ENCODE measurements at places on chromosomes 1 and 21.

GRCh38 chr21:32279377-32279680 is 480 bp upstream of the MIS18A start:
- no peak for DNase-seq

DNA sequence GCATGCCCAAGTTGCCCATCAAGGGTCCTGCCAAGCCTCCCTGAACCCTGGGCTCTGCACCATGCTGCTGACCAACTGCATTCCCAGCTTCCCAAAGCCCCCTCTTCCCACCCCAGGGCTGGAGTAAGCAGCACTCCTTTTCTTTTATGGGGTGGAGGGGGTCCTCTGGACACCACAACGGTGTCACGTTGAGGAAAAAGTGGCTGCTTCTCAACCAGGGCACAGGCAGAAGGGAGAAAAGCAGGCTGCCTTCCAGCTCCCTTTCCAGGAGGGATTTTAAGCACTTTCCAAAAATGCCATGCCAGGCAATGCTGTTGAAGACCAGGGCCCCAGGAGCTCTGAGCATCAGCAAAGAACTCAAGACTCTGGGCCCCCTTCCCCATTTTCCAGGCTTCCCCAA is 691 bp downstream of the RIMS3 start:
- DNase-seq, result no peak

DNA sequence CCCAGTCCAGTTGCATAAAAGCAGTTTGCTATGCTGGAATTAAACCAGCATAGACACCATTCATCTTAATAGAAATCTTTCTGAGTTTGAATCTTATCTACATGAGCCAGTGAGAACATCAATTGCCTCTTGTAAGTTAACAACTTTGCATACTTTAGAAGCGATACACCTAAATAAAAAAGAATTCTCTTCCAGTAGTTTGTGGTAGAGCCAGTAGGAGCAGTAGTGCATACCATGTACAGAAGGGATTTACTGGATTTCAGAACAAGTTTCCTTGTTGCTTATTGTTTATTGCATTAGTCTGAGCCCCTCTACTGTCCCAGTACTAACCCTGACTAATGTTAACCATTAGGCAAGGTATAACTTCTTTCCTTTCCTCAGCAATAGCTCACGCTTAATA is 313.1 kb downstream of the TGFB2 start:
- no peak for DNase-seq

- no peak for DNase-seq
These were observed 430.1 kb upstream of the PTBP2 start for GRCh38 chr1:96291468-96291867.

- DNase-seq, result peak; percentile 26
These were observed 20.6 kb upstream of the SH3D21 start for GRCh38 chr1:36285443-36286101.

- no peak for DNase-seq
These were observed 69.8 kb upstream of the RGS18 start for GRCh38 chr1:192088496-192088895.

- DNase-seq, result no peak
These were observed 20.3 kb upstream of the LIN9 start for GRCh38 chr1:226329237-226329636.

DNA sequence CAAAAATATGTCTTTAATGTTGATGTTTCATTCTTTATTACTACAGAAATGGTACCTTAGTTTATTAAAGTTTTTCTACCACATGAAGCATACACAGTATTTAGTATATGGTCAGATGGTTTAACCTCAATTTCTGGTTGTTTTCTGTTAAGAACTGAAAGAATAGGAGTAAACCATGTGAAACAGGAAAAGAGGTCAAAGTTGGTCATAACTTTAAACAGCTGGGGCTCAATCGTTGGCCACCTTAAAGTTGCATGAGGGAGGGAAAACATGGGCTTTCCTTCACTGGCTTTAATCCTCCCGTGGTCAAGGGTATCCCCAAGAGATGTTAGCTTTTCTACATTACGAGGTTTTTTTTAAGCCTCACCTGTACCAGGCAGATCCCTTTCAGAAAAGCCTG is 483.3 kb upstream of the ADAMTS5 start:
- no peak for DNase-seq

- DNase-seq, result no peak
These were observed at the start of gene FTCD for GRCh38 chr21:46155514-46156377. FTCD (minus strand) TSS chr21:46155579; CDS start chr21:46155523, 56 bp downstream.

DNA sequence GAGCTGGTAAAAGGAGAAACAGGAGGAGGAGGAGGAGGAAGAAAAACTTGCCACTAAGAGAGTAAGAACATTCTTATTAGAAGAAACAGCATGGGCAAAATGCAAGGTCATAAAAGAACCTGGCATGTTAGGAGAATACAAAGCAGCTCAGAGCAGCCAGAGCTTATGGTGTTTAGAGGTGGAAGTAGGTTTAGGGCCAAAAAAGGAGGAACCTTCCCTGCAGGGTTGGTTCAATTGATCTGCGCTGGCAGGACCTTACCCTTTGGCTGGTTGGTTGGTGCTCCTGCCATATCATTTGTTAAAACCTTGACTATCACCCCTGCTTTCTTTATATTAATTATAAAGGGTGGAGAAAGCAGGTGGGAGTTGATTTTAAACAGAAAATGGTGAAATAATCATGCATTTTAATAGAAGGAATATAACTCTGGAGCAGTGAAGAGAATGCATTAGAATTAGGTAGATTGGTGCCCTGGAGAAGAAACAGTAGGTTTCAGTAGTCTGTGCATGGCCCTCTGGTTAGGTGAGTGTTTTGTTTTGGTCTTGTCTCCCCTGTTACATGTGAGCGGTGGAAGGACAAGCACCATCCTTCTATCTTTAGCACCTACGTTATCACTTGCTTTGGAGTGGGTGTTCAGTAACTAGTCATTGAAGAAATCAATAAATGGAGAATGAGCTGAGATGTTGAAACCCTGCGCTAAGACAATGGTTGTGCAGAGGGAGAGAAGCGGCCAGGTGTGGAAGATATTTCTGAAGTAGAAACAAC is 110.4 kb upstream of the NGF start:
- DNase-seq, result no peak

DNA sequence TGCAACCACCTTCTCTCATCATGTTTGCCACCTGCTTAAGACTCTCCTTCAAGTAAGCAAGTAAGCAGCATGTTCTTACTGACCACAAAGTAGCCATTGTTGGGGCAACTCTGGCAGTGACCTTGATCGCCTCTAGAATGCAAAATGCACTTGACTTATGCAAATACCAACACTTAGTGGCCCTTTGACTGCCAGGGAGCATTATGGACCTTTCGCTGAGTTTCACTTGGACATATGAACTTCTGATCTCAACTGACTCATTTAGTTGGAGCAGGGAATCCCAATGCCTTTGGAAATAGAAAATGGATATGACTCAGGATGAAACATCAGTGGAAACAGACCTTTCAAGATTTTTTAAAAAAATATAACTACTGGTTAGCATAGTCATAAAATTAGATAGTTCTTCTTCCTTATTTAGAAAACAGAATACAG is 6.1 kb upstream of the PLA2G5 start:
- DNase-seq, result no peak

GRCh38 chr1:20483833-20484518 is 2.0 kb downstream of the CAMK2N1 start:
- DNase-seq, result no peak

DNA sequence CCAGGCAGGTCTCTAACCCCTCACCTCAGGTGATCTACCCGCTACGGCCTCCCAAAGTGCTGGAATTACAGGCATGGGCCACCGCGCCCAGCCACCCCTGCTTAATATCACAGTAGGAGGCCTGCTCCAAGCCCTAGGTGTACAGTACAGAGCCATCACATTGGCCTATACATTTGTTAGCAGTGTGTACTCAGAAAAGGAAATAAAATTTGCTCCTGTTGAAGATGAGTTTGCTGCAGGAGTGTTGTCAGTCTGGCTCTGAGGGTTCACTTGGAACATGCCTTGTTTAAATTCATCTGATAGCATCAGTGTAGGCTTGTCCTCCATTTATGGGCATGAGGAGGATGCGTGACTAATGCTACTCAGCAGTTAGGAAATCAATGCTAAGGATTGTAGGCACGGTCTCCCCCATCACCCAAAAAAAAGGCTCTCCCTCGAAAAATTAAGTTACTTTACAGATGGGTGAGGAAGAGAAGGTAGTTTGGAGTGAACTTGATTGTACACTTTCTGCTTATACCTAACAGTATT is 4.6 kb upstream of the ENAH start:
- no peak for DNase-seq

GRCh38 chr1:201144701-201145100 is 9.6 kb downstream of the TMEM9 start:
- DNase-seq, result no peak
